ENCODE measurements at places on chromosomes 16 and 17. TPM values are rescaled to one million over a fixed set of nuclear protein-coding genes. Genes with fewer than 3 reads are reported as not detected.

The EVI2B gene
- total RNA-seq: 14.2 TPM

The CHST4 gene
- not detected for total RNA-seq

The CMTM2 gene
- total RNA-seq: not detected

The RAB40B gene
- 27.4 TPM for total RNA-seq
